ENCODE measurements at places on chromosomes 6 and 20.
A peak's percentile ranks its signal among the peaks of the same experiment; 100 is the strongest.

DNA sequence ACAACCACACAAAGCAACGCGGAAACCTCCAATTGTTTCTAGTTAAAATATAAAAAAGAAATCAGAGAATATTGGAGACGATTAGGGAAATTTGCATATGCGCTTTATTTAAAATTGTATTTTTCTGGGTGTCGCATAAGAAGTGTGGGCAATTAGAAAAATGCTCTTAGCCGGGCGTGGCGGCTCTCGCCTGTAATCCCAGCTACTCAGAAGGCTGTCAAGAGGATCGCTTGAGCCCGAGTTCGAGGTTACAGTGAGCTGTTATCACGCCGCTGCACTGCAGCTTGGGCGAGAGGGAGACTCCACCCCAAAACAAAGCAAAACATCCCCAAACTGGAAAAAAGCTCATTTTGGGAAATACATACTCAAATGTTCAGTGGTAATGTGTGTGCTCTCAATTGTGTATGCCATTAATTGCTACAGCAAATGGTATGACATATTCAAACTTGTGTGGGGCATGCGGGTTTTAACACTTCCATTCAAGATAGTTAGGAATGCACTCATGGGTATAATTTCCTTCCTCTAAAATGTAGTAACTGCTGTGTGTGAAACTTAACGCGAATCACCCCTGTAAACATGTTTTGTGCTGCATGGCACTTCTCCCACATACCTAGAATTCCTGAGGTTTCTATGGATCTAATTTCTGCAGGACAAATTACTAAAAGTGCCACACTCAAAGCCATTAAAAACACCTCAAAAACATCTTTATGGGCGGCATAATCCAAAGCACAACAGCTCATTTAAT lies 54.7 kb upstream of the HFE start:
- peaks cover 44% of the 10 kb centered on the region for H3K4me1 ChIP-seq
- peak overlapping the region; percentile 77 for H3K27ac ChIP-seq
- no peaks in the 10 kb centered on the region for H3K27me3 ChIP-seq
- H3K4me3 ChIP-seq: peak overlapping the region; percentile 68
- H3K36me3 ChIP-seq: no peaks in the 10 kb centered on the region

- H3K4me1 ChIP-seq: no peaks in the 10 kb centered on the region
- H3K27me3 ChIP-seq: no peaks in the 10 kb centered on the region
- H3K27ac ChIP-seq: no peak overlapping the region
- H3K36me3 ChIP-seq: no peaks in the 10 kb centered on the region
- DNase-seq: no peak
- no peak overlapping the region for H3K4me3 ChIP-seq
Measured at GRCh38 chr6:2531426-2532215, 219.1 kb downstream of the MYLK4 start.

DNA sequence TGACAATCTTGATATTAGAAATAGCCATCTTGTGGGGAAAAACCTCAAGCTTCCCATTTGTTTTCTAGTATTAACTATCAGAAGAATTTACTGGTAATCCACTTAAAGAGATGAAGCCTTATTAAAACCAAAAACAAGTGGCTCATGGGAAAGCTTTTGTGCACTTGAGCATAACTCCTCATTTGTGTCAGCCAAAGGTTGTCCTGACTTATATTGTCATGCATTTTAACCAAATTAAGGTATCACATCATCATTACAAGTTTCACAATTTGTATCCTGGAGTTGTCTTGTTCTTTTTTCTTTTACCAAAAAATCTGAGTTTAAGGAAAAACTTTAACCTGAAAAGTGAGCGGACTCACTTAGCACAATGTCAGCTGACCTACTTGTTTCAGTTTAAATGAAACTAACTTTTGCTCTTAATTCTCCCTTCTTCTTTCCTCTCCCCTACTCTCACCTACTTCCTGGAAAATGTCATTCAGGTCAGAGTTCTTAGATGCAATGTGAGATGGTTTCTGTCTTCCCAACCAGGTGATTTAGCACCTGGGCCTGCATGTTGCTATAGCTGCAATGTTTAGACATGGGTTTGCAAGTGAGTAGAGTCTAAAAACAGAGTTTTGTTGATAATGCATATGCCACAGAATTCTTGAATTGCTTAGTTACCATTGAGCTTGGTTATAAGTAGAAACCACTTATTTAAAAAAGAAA lies 82.8 kb downstream of the TNFAIP3 start:
- no peak overlapping the region for H3K4me3 ChIP-seq
- no peak for DNase-seq
- H3K27ac ChIP-seq: no peak overlapping the region
- peaks cover 4% of the 10 kb centered on the region for H3K4me1 ChIP-seq

DNA sequence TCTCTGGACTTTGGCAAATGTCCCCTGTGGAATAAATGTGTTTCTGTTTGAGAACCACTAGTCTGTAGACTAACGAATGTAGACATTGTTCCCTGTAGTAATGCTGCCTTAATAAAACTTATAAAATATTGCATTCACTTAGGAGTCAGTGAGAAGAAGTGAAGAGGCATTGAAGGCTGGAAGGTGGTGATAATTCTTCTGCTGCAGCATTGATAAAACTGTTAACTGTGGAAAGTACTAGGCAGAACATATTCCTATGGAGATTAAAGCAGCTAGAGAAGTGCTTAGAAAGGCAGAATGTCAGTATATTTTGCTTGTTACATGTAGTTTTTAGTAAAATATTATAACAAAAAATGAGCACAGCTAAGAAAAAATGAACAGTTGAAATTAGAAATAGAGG lies 4.8 kb downstream of the PGK2 start:
- no peak overlapping the region for H3K27ac ChIP-seq
- H3K36me3 ChIP-seq: no peaks in the 10 kb centered on the region
- no peaks in the 10 kb centered on the region for H3K27me3 ChIP-seq
- no peaks in the 10 kb centered on the region for H3K4me1 ChIP-seq
- no peak for DNase-seq

DNA sequence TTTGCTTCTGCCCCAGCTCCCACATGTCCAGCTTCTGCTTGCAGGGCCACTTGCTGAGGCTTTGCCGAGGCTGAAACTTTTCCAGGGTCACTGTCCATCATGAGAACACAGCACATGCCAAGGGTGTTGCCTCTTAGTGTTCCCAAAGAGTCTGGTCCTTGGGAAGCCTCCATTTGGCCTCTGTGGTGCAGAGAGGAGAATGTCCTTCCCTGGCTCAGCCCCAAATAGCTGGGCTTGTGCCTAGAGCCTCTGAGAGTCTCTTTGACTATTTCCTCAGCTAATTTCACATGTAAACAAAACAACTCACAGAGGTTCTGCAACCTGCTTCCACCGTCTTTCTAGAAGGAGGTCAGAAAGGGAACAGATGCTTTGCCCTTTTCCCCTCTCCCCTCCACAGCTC lies 40.4 kb upstream of the RAB23 start:
- H3K36me3 ChIP-seq: no peaks in the 10 kb centered on the region
- no peak for DNase-seq
- H3K27me3 ChIP-seq: no peaks in the 10 kb centered on the region
- H3K4me3 ChIP-seq: no peak overlapping the region
- H3K4me1 ChIP-seq: no peaks in the 10 kb centered on the region

DNA sequence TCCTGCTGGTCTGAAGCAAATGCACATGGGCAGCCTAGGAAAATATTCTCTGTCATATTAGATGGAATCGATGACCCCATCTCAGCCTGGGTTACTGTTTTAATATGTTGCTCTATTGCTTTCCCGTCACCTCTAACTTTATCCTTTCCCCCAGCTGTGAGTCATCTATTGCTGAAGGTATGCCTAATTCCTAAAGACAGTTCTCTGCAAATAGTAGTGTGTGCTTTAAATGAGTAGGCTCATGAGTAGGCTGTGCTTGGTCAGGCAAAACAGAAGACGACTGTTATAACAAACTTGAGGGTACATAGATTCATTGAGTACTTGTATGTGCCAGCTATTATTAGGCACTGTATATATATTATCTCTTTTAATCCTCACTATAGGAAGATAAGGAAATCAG lies 47.2 kb downstream of the CTNNBL1 start:
- peaks cover 23% of the 10 kb centered on the region for H3K4me1 ChIP-seq
- H3K27ac ChIP-seq: no peak overlapping the region
- no peak overlapping the region for H3K4me3 ChIP-seq
- peaks cover 4% of the 10 kb centered on the region for H3K36me3 ChIP-seq
- H3K27me3 ChIP-seq: no peaks in the 10 kb centered on the region

- H3K27ac ChIP-seq: no peak overlapping the region
- no peak for DNase-seq
- no peaks in the 10 kb centered on the region for H3K27me3 ChIP-seq
Measured at GRCh38 chr6:147744012-147744411, 235.5 kb downstream of the SAMD5 start.

GRCh38 chr20:43160941-43161340 lies 28.8 kb downstream of the PTPRT start:
- no peak overlapping the region for H3K27ac ChIP-seq
- H3K36me3 ChIP-seq: no peaks in the 10 kb centered on the region
- no peaks in the 10 kb centered on the region for H3K27me3 ChIP-seq
- H3K4me3 ChIP-seq: no peak overlapping the region

GRCh38 chr20:38863024-38863851 lies 57.7 kb downstream of the PPP1R16B start:
- no peaks in the 10 kb centered on the region for H3K27me3 ChIP-seq
- H3K4me3 ChIP-seq: no peak overlapping the region
- no peak for DNase-seq
- no peak overlapping the region for H3K27ac ChIP-seq
- no peaks in the 10 kb centered on the region for H3K36me3 ChIP-seq

GRCh38 chr6:106056060-106056745 lies 29.9 kb upstream of the PRDM1 start:
- H3K27me3 ChIP-seq: no peaks in the 10 kb centered on the region
- H3K4me3 ChIP-seq: no peak overlapping the region
- H3K27ac ChIP-seq: no peak overlapping the region
- H3K36me3 ChIP-seq: no peaks in the 10 kb centered on the region
- H3K4me1 ChIP-seq: peaks cover 48% of the 10 kb centered on the region

DNA sequence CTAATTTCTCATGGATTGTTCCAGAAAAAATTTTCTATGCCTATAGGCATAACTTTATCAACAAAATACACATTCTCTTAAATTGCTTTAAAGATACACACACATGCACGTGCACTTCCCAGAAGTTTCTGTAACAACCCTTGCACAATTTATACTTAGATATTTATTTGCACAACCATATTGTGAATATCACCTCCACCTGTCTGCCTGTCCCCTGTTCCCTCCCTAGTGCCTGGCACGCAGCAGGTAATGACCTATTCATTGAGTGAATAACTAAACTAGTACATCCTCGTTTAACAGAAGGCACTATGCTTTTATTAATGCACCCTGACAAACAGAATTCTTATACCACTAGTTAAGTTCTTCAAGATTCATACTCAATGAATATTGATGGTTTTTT lies 198.9 kb downstream of the BCAS1 start:
- H3K4me3 ChIP-seq: no peak overlapping the region
- no peaks in the 10 kb centered on the region for H3K36me3 ChIP-seq
- H3K4me1 ChIP-seq: peaks cover 59% of the 10 kb centered on the region

DNA sequence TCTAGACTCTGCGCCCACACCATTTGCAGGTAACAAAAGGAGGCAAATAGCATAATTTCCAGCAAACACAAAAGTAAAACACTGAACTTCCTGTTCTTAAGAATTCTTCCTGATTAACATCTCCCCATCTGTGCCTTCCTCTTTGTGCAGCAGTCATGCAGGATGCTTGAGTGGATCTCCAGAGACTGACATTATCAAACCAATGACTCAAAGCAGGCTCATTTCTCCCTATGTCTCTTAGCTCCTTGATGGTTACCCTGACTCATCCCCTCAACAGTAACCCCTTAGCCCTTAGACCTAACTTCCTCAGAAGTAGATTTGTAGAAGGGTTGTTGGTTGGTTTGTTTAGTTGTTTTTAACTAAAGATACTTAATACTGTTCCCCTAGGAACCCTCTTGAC lies 137.0 kb upstream of the RIN2 start:
- no peak overlapping the region for H3K27ac ChIP-seq
- H3K27me3 ChIP-seq: no peaks in the 10 kb centered on the region
- H3K4me3 ChIP-seq: no peak overlapping the region
- H3K4me1 ChIP-seq: peaks cover 2% of the 10 kb centered on the region

DNA sequence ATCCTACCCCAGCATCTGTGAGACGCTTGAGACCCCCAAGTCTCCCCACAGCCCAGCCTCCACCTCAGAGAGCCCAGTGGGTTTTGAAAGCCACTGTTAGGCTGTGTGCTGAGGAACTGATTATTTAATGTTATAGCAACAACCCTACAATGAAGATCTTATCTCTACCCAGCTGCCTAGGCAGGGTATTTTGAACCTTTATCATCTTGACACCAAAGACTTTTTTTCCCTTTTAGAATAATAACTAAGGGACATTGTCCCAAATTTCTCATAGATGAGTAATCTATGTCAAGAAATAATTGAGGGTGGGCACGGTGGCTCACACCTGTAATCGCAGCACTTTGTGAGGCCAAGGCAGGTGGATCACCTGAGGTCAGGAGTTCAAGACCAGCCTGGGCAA lies 26.2 kb downstream of the HM13 start:
- DNase-seq: no peak
- H3K4me3 ChIP-seq: no peak overlapping the region
- no peaks in the 10 kb centered on the region for H3K36me3 ChIP-seq
- peaks cover 6% of the 10 kb centered on the region for H3K4me1 ChIP-seq

GRCh38 chr20:54184904-54185626 lies 11.3 kb upstream of the CYP24A1 start:
- H3K4me1 ChIP-seq: peaks cover 7% of the 10 kb centered on the region
- no peak overlapping the region for H3K27ac ChIP-seq
- no peaks in the 10 kb centered on the region for H3K36me3 ChIP-seq
- no peaks in the 10 kb centered on the region for H3K27me3 ChIP-seq
- DNase-seq: no peak

DNA sequence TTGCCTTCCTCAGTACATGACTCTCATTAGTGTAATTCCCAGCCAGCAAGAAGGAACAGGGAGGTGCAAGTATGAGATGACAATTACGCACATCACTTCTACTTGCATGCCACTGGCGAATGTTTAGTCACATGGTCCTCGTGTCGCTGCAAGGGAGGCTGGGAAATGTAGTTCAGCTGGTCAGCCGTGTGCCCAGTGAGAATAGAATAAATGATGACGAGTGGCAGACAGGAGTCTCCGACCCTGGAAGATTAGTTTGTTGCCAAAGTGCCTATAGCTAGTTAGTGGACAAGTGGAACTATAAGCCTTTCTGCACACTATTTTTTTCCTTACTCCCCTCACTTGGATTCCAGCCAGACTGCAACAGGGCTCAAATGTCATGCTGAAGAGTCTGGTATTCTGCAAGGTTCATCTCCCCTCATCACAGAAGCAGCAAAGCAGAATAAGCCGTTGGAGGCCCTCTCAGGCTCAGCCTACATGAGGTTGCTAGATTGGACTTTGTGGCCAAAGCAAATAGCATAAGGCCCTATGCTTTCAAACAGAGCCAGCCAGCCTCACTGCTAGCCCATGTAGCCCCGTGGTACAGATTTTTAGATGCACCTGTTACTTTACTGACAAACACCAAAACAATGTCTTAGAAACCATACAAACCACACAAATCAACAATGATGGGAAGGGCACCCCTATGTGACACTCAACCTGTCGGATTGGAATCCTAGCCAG lies 9.7 kb downstream of the LINC00237 start:
- no peaks in the 10 kb centered on the region for H3K36me3 ChIP-seq
- H3K27me3 ChIP-seq: peaks cover 99% of the 10 kb centered on the region
- H3K4me3 ChIP-seq: no peak overlapping the region
- DNase-seq: peak; percentile 54
